Thoracic aorta (tissue), 2 donors: ENCODE measurements at places on chromosomes 6 and 20. TPM values are rescaled to one million over a fixed set of nuclear protein-coding genes. Genes with fewer than 3 reads are reported as not detected.

SLC17A2 gene
- not detected for total RNA-seq

DNA sequence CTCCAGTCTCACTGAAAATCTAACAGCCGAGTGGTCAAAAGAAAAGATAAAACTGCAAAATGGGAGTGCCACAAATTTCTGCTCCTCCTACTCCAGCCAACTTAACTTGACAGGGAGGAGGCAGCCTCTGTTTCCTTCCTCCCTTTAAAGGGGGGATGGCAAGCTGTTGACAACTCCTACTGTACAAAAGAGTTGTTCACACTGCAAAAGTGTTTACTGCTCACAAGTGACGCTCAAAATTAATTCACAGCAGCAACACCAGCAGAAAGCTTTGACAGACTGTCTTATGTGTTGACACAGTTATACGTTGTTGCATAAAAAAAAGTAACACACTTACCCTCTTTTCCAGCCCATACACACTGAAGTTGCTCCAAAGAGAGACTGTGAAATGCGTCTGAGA, 169.8 kb downstream of the BACH2 start:
- DNase-seq = no peak

ABHD16A gene
- 52.8 TPM for total RNA-seq

ZC3H12D gene
- total RNA-seq = 3.8 TPM

GRCh38 chr20:34362502-34363061, 491 bp upstream of the ITCH start:
- DNase-seq = no peak

E2F1 gene
- total RNA-seq = 0.92 TPM

GRCh38 chr20:45292343-45292742, 14.3 kb upstream of the RBPJL start:
- DNase-seq = no peak

MLN gene
- not detected for total RNA-seq

EXOC2 gene
- 24.1 TPM for total RNA-seq

GRCh38 chr20:46062151-46062550, 27.6 kb downstream of the NCOA5 start:
- DNase-seq = no peak

DNA sequence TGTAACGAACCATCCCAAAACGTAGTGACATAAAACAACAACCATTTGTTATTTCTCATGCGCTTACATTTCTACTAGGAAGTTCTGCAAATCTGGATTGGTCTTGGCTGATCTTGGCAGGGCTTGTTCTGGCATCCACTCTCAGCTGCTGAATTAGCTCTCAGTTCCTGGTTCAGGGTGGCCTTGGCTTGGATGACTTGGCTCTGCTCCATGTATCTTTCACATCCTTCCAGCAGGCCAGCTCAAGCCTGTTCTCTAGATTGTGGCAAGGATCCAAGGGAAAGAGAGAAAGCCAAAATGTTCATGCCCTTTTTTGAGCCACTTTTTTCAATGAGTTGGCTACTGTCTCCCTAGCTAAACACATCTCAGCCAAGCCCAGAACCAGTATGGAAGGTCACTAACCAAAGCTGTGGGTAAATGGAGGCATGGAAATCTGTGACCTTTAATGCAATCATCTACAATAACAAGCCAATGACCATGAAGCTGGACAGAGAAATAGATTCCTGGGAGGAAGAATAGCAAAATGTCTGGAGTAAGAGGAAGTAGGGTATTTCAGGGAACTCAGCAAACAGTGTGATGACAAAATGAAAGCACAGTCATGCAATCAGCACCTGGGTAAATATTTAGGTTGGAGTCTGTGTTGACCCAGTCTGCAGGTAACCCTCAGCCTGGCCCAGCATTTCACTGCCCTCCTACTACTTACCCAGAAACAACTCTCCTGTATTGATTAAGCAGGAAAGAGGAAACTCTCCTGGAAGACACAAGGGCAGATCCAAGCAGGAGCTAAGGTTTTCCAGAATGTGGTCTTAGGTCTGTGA, 32.7 kb upstream of the SNAP25 start:
- DNase-seq = no peak

GRCh38 chr20:60637801-60638200, 614.3 kb upstream of the CDH4 start:
- DNase-seq = no peak

PAQR8 gene
- total RNA-seq = 4.1 TPM

DNA sequence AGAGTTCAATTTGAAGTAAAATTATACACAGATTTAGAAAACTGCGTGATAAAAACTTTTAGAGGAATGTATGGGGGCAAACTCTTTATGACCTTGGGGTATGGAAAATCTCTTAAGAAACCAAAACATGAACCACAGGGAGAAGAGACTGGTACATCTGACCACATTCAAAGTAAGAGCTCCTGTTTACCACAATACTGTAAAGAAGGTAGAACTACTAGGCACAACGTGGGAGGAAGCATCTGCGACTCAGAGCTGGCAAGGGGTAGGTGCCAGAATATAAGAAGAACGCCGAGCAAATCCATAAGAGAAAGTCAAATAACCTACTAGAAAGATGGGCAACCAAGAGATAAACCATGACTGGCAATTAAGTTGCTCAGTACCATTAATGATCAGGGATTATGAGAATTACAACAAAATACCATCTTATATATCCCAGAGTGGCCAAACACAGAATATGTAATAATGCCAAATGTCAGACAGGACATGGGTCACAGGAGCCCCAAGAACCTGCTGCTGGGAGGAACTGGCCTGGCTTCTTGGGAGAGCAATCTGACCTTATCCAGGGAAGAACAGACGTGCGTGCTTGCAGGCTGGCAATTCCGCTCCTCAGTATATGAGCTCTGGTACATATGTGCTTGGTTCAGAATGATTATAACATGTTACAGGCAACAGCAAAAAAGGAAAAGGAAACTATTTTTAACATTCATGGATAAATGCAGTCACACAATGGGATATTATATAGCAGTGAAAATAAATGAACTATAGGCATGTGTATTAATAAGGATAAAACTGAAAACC, 50.2 kb downstream of the INSM1 start:
- no peak for DNase-seq

FOXS1 gene
- 44.5 TPM for total RNA-seq

- no peak for DNase-seq
Observed at GRCh38 chr6:80640176-80640575, 533.7 kb downstream of the BCKDHB start.

- no peak for DNase-seq
Observed at GRCh38 chr20:50392138-50392866, 117.9 kb upstream of the PTPN1 start.

DNA sequence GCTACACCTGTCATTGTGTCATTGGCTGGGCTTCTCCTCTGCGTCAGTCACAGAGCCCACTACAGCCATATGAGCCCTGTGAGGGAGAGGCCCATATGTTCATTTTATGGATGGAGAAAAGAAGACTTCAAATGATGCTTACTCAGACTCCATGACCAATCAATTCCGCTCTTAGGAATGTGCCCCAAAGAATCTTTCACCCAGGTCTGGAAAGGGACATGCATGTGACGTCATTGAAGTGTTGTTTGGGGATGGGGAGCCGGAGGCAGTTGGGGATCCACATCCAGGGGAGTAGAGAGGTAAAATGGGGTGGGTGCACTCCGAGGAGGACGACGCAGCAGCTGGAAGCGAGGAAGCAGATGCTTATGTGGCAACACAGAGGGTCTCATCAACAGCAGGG, 9.6 kb upstream of the C6orf132 start:
- DNase-seq = no peak

DNA sequence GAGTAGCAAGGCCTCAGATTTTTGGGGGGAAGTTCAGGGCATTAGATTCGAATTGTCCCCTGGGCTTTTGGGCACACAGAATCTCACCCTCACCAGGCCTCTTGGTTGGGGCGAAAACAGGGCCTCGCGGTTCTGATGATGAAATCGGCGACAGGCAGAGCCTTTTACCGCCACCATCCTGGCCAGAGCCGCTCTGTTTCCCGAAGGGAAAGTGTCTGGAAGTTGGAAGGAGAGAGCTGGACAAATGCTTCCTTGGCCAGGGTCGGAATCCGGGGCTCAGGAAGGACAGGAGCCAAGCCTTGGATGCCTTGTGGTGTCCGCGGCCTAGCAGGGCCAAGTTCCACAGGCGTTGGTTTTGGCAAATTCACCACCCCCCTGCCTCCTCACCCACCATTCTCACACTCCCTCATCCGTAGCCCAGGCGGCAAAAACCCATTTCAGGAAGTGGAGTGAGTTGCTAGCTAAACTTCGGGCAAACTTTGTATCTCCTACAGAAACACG, 3.5 kb upstream of the TFAP2A start:
- DNase-seq = no peak

- no peak for DNase-seq
Observed at GRCh38 chr20:9977629-9978028, 57.2 kb upstream of the ANKEF1 start.

- no peak for DNase-seq
Observed at GRCh38 chr6:110315869-110316398, 42.2 kb downstream of the METTL24 start.
